Stimulated activated CD4-positive, alpha-beta T cell treated with anti-CD3 and anti-CD28 coated beads, Interleukin-1b, Interleukin-23, amount 100 ng/mL, for 48 hours (primary cell): ENCODE measurements at places on chromosomes 5 and 9.
A peak's percentile ranks its signal among the peaks of the same experiment; 100 is the strongest.

- DNase-seq, result no peak
These were observed 2.3 kb upstream of the RASEF start for GRCh38 chr9:83065233-83065632.

- no peak for DNase-seq
These were observed 11.9 kb downstream of the VAV2 start for GRCh38 chr9:133979921-133980863.

- no peak for DNase-seq
These were observed 60.5 kb downstream of the MAP1B start for GRCh38 chr5:72167804-72168203.

GRCh38 chr5:134491841-134492442, 33.5 kb upstream of the JADE2 start:
- no peak for DNase-seq

DNA sequence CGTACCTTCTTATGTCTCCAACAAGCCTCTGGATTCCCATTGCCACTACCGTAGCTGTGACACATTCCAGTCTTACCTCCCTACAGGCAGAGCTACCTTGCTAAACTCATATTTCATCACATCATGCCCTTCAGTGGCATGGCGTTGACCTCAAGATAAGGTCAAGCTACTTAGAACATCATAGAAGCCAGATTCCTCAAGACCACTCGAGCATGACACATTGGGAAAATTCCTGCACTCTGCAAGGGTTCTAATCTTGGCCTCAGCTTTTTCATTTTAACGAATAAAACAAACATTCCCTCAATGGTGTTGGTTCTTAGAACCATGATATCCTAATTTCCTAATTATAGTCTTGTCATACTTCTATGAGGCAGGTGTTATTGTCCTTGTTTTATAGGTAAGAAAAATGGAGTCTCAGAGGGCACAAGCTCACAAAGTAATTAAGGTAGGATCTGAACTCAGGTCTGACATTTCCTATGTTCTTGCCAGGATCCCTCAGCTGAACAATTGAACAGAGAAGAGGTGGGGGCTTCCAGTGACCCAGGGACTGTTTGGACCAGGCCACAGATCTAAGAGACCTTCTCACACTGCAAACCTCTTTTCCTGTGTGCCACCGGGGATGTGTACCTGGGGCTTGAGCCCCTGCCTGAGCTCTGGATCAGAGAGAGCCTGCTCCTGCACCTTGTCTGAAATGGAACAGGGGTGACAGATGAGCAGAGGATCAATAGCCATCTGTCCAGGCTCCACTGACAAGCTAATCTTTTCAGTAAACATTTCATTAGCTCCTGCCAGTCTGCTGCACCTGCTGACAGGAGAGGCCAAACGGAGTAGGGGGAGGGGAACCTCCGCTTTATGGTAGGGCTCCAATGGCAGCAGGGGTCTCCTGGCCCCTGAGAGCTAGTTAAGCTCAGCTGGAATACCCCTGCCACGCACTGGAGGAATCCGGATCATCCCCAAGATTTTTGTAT, 49.3 kb downstream of the ALG2 start:
- no peak for DNase-seq

- peak; percentile 25 for DNase-seq
These were observed 151.5 kb downstream of the RGS3 start for GRCh38 chr9:113614843-113615648.

GRCh38 chr5:6448622-6449464, at the start of gene UBE2QL1:
Gene UBE2QL1, plus strand, starts transcription at chr5:6448859. Its CDS starts 35 bp downstream, at chr5:6448894.
- no peak for DNase-seq

DNA sequence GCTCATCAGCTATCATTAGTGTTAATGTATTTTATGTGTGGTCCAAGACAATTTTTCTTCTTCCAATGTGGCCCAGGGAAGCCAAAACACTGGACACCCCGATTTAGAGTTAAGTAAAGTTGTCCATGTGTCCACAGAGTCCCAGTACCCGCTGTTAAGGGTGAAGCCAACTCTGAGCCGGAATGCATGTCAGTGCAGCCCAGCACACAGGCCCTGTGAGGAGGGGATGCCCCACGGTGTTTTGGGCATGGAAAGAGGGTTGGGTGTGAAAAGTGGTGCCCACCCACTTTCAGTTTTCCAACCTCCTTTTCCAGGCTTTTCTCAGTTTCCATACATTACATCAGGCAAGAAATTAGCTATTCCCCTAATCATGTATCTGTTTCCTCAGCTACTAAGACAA, 24.4 kb downstream of the SHC3 start:
- DNase-seq, result no peak
